ENCODE measurements at places on chromosomes 3 and 15.

GRCh38 chr15:36175741-36176291 lies 403.6 kb upstream of the CDIN1 start:
- DNase-seq: no peak

- DNase-seq: no peak
Measured at GRCh38 chr3:31936420-31937060, 44.5 kb downstream of the OSBPL10 start.

DNA sequence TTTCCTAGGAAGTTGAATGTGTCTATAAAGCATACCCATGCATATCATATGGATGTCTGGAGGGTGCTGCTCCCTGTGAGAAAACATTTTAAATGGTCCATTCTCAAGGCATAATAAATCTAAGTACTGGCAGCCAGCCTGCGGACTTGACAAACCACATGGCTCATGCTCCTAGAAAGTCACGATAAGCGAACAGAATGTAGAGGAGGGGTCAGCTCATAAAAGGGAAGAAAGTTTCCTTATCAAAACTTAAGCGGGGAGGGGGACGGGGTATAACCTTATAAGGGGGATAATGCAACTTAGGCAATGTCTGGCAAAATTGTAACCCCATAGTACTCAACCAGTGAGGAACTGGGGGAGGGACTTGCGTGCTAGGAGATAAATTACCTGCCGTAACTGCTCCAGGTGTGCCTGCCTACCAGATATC lies 159.8 kb upstream of the LMCD1 start:
- no peak for DNase-seq

- no peak for DNase-seq
Measured at GRCh38 chr3:184135911-184136260, 728 bp downstream of the EIF2B5 start.

DNA sequence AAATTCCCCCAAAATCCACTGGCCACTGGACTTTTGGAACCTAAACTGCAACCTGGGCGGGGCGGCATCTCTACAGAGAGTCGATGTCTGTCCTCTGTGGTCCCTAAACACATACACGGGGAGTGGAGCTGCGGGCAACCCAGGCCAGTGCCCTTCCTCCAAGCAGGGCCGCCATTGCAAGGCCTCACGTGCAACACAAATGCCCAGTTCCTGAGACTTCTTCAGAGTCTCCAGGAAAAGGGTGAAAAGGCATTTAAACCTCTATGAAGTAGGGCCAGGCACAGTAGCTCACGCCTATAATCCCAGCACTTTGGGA lies 4.9 kb downstream of the MUC4 start:
- DNase-seq: no peak

DNA sequence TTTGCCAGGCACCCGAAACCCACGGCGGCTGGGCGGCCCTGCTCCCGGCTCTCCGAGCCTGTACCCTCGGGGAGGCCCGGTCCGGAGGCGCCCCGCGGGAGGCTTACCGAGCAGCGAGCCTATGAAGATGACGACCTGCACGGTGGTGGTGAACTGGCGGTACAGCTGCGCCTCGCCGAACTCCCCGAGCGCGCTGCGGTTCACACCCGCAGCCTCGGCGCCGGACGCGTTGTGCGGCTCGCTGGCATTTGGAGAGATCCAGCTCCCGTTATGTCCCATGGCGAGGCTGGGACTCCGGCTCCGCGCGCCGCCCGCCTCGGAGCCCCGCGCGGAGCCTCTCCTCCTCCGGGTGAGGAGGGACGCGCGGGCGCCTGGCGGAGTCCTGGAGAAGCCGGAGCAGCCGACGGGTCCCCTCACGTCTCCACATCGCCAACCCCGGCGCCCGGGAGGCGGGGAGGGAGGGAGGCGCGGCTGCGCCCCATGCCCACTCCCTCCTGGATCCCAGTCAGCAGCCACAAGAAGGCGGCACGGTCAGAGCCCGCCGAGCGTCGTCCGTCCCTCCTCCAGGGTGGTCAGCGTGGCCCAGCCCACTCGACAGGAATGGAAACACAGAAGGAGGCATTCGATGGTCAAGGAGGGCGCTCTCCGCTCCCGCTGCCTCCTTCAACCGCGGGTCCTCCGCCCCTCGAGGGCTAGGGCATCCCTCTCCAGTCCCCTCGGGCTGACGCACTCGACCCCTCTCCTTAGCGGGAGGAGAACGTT lies at the start of gene GPR176:
GPR176 (minus strand) TSS at position 519 of the 762 bp plus-strand sequence; CDS start at position 279, 240 bp downstream.
- DNase-seq: no peak

DNA sequence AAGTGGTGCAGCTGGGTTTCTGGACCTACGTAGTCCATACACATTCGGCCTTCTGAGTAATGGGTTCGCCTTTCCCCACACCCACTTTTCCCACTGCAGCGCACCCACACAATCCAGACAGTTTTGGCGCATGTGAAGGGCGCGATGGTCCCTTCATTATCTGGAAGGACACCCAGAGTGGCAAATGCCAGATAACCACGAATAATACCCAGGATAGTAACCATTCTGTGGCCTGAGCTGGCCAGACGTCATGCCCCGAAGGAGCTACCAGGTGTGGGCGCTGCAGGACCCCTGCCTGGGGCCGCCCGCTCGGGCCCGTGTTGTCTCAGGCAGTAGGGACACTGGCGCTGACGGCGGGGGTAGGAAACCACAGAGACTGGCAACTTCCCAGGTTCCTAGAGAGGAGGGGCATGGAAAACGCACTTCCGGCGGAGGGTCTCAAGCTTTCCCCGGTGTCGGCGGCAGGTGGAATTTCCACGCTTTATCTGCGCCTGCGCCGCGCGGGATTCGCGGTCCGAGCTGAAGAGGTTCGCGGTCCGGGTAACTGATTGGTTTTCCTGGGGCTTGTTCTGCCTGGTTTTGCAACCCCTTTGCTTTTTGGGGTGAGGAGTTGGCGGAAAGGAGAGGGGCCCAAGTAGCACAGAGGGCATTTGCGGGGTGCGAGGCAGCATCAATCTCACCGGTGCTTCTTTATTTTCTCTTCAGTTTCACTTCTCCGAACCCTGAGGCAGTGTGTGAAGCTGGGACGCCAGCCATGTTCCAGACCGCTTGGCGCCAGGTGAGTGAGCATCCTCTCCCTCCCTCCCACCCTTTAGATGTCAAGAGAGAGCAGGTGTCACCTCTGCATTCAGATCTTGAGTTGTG lies at the start of gene ZNF620:
ZNF620 (plus strand) TSS at position 441 of the 864 bp plus-strand sequence; CDS start at position 755, 314 bp downstream.
- peak; percentile 85 for DNase-seq

DNA sequence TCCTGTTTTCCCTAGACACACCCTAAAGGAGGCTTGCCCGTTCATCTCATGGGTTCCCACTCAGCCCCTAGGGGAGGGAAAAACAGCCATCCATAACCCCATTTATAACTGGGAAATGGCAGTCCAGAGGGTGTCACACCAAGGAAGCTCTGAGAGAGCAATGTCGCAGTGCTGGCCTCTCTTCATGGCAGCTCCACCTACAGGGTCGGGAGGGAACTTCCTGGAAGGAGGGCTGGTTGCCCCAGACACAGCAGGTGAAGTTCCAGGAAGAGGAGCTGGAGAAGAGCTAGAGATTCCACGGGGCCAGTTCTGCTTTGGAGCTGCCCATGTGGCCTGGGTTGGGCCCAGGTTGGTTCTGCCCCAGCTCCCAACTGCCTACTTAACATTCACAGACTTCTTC lies 22.3 kb upstream of the LINGO1 start:
- no peak for DNase-seq

- DNase-seq: peak; percentile 15
Measured at GRCh38 chr15:60396958-60397771, 621 bp downstream of the ANXA2 start.

- DNase-seq: no peak
Measured at GRCh38 chr3:61892891-61893290, 331.5 kb downstream of the PTPRG start.

GRCh38 chr3:112416391-112417212 lies 82.7 kb downstream of the BTLA start:
- DNase-seq: no peak

- DNase-seq: no peak
Measured at GRCh38 chr3:15065550-15066007, 464 bp upstream of the MRPS25 start.

DNA sequence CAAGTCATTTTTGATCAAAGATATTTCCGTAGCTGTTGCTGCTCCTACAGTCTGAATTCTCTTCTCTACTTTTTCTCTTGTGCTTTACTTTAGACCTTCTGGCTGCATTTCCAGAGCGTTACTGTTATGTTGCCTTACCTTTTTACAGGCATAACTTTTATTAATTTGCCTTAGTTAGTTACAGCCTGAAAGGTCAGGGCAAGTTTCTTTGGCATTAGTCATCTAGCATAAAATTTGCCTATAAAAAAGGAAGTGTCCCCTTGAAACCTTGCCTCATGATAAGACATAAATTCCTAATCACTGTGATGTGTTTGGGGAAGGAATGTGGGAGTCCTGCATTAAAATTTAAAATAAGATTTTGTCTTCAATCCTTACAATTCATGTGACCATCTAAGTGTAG lies 618.5 kb downstream of the NR2F2 start:
- no peak for DNase-seq

DNA sequence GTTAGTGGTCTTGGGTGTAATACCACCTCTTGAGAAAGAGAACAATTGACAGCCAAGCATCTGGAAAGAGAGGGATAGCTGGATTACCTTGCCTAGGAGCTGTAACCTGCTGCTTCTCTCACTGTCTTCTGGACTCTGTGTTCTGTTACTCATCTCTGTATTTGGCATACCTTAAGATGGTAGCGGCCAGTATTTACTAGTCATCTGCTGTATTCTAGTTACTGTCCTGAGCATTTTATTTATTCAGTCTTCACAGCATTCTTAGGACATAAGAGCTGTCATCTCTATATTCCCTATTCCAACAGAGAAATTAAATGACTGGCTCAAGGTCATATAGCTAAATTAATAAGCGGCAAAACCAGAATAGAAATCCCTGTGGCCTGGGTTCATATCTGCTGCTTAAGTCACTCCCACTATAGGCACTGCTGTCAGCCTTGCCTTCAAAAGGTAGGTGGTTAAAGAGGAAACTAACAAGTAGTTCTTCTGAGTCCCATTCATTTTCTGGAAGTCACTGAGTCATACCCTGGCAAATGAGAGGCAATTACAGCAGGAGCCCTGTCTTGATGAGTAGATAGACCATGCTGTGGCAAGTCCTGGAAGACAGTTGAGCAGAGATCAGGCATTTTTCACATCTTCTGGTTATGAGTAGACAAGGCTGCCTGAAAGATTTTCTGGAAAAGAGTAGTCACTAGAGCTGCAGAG lies 68.2 kb downstream of the RAB7A start:
- no peak for DNase-seq

DNA sequence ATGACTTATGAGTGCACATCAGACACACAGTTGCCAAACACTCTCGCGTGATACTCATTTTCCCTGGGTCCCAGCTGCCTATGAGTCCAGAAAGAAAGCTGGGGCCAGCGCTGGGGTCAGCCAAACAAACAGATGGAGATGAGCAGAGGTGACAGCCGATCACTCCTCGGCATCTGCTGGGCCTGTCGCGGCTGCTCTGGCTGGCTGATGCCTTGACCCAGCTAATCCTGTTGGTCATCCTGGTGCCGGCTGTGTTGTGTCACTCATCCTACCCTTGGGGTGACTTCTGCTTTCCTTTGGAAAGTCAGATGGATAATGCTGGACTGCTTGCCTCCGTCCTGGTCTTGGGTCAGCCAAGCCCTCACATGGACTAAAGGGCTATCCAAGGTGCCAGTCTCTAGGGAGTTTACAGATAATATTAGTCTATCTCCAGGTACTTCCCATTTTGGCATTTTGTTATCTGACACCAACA lies 105.3 kb upstream of the PDZRN3 start:
- DNase-seq: no peak

GRCh38 chr3:184471439-184471838 lies 90.1 kb upstream of the EPHB3 start:
- DNase-seq: no peak

GRCh38 chr15:34206011-34206410 lies 3.9 kb downstream of the KATNBL1 start:
- no peak for DNase-seq

- no peak for DNase-seq
Measured at GRCh38 chr3:47533996-47534454, 20.5 kb upstream of the ELP6 start.

DNA sequence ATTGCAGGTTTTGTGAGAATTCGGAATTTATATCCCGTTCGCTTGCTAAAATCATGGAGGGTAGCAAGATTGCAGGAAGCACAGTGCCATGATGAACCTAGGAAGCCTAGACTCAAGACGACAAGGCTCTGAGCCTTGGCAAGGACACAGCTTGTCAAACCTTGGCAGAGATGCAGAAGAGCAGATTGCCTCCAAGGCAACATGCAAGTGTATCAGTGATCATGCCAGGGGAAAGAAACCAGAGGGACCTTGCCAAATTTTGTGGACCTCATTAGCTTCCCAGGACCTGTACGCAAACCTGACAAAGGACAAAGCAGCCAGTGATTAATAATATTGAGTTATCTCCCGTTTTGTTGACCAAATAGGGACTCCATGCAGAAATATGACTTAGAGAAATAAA lies 159.7 kb downstream of the GOLIM4 start:
- no peak for DNase-seq

GRCh38 chr15:83733206-83733605 lies 79.3 kb downstream of the ADAMTSL3 start:
- no peak for DNase-seq

DNA sequence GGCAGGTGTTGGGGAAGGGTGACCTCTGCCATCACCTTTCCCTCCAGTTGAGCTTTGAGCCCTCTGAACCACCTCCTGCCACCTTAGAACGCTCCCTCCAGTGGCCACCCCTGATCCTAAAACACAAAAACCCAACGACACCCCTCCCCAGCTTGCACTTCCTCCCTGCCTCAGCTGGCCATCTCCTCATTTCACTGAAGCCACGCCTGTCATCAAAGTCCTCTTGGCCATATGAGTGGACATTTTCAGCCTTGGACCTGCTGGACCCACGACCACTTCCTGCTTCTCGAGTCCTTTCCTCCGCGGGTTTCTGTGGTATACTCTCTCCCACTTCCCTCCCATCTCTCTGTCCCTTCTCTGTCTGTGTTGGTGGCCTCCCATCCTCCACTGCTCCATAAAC lies 48.5 kb upstream of the NR2C2 start:
- DNase-seq: no peak

DNA sequence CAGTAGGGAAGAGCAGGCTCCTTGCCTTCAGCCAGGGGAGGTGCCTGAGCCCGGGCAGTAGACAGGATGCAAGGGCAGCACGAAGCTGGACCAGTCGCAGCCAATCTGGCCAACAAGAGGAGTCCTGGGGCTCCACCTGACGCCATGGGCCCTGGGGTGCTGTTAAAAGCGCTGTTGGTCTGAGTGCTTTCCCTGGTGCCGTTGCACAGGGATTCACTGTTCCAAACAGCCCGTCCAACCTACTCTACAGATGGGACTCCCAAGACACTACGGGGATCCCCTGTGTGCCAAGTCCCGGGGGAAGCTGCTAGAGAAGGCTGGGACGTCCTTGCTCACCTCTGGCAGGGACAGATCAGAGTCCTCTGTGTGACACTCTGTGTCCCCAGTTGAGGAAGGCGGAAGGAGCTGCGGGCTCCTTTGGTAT lies 632 bp downstream of the CTSH start:
- no peak for DNase-seq

GRCh38 chr3:152313914-152314313 lies 45.2 kb downstream of the MBNL1 start:
- no peak for DNase-seq

GRCh38 chr15:98001663-98002194 lies 41.2 kb downstream of the ARRDC4 start:
- no peak for DNase-seq

- DNase-seq: no peak
Measured at GRCh38 chr3:13629644-13630043, 80.7 kb downstream of the FBLN2 start.
